ENCODE measurements at places on chromosomes 2 and 18. TPM values are rescaled to one million over a fixed set of nuclear protein-coding genes. Genes with fewer than 3 reads are reported as not detected.

Gene CYS1
- total RNA-seq: not detected

Gene RESP18
- not detected for total RNA-seq

Gene REG1B
- not detected for total RNA-seq

Gene STK25
- 178 TPM for total RNA-seq

Gene CFAP65
- total RNA-seq: not detected

Gene WNT6
- 0.26 TPM for total RNA-seq

Gene INHA
- not detected for total RNA-seq

Gene RPS27A
- total RNA-seq: 2,392 TPM

Gene PARD6G
- total RNA-seq: 0.28 TPM

Gene AQP12B
- not detected for total RNA-seq

Gene FAM237A
- total RNA-seq: not detected

Gene SGO2
- 4.8 TPM for total RNA-seq

Gene APOB
- not detected for total RNA-seq

Gene UBE2E3
- 25.0 TPM for total RNA-seq

Gene MARCHF4
- not detected for total RNA-seq

Gene MROH2A
- not detected for total RNA-seq

Gene NGEF
- total RNA-seq: not detected

Gene CXCR1
- total RNA-seq: not detected

Gene IRS1
- 2.2 TPM for total RNA-seq

Gene CYP27C1
- total RNA-seq: not detected

Gene SPC25
- total RNA-seq: 0.33 TPM

Gene DCDC2C
- total RNA-seq: not detected

Gene POTEC
- total RNA-seq: not detected

Gene RTP5
- not detected for total RNA-seq

Gene ONECUT2
- total RNA-seq: not detected

Gene CCDC178
- not detected for total RNA-seq

Gene CHAC2
- total RNA-seq: 1.6 TPM

Gene TMEM247
- total RNA-seq: not detected

Gene ATAD2B
- 38.7 TPM for total RNA-seq

Gene ACMSD
- total RNA-seq: not detected

Gene CCDC74A
- total RNA-seq: not detected

Gene ST6GAL2
- not detected for total RNA-seq

Gene LRRTM4
- not detected for total RNA-seq

Gene RUFY4
- 0.30 TPM for total RNA-seq

Gene GALM
- 35.8 TPM for total RNA-seq

Gene REG1A
- total RNA-seq: not detected

Gene PSMA8
- total RNA-seq: 0.75 TPM

Gene MEP1B
- not detected for total RNA-seq

Gene LIMS3
- 3.7 TPM for total RNA-seq

Gene DSG2
- total RNA-seq: not detected

Gene MEIS1
- total RNA-seq: not detected

Measured in CD4-positive, alpha-beta memory T cell (primary cell).